Progenitor cell of endocrine pancreas (in vitro differentiated cells): ENCODE measurements at places on chromosomes 7 and 10. TPM values are rescaled to one million over a fixed set of nuclear protein-coding genes. Genes with fewer than 3 reads are reported as not detected.

The PNLIPRP1 gene
- not detected in 2 replicates for total RNA-seq

The NCF1 gene
- total RNA-seq: 0.58 TPM in 1 of 2 replicates, not detected in the other

The NACAD gene
- total RNA-seq: 10.1 and 11.7 TPM in 2 replicates

The MBL2 gene
- total RNA-seq: not detected in 2 replicates

The MMD2 gene
- not detected in 2 replicates for total RNA-seq

The NANOS1 gene
- 2.7 and 3.5 TPM in 2 replicates for total RNA-seq

The EBLN1 gene
- not detected in 2 replicates for total RNA-seq

The EVX1 gene
- total RNA-seq: not detected in 2 replicates

The ACTL6B gene
- 4.1 and 4.2 TPM in 2 replicates for total RNA-seq

The OPN1SW gene
- total RNA-seq: not detected in 2 replicates

The NPFFR1 gene
- total RNA-seq: not detected in 2 replicates

The CCDC7 gene
- total RNA-seq: 7.5 and 9.5 TPM in 2 replicates

The ADRB1 gene
- not detected in 2 replicates for total RNA-seq

The GAD2 gene
- total RNA-seq: 5.9 and 6.5 TPM in 2 replicates

The CTAGE15 gene
- total RNA-seq: 1.9 and 2.4 TPM in 2 replicates

The SLC16A12 gene
- 16.1 and 20.6 TPM in 2 replicates for total RNA-seq

The HEPACAM2 gene
- total RNA-seq: 27.4 and 31.7 TPM in 2 replicates

The PTPN20 gene
- total RNA-seq: 0.55 TPM in 1 of 2 replicates, not detected in the other

The PNLIP gene
- total RNA-seq: not detected in 2 replicates

The OPALIN gene
- not detected in 2 replicates for total RNA-seq

The C10orf71 gene
- not detected in 2 replicates for total RNA-seq

The KEL gene
- total RNA-seq: 1.7 and 1.9 TPM in 2 replicates

The AGAP5 gene
- 15.5 and 17.3 TPM in 2 replicates for total RNA-seq

The SUN3 gene
- not detected in 2 replicates for total RNA-seq

The BBS9 gene
- total RNA-seq: 22.8 and 25.5 TPM in 2 replicates

The GNAI1 gene
- 49.7 and 50.8 TPM in 2 replicates for total RNA-seq

The C10orf67 gene
- total RNA-seq: 0.38 TPM in 1 of 2 replicates, not detected in the other

The GPRIN2 gene
- total RNA-seq: 14.0 and 19.8 TPM in 2 replicates

The CYP2C8 gene
- 7.3 and 8.1 TPM in 2 replicates for total RNA-seq

The ARHGAP12 gene
- 41.8 and 43.5 TPM in 2 replicates for total RNA-seq

The HMX2 gene
- total RNA-seq: not detected in 2 replicates

The OR6B1 gene
- total RNA-seq: not detected in 2 replicates

The DYNC1I1 gene
- total RNA-seq: 1.6 and 2.6 TPM in 2 replicates

The STEAP2 gene
- 4.9 and 5.3 TPM in 2 replicates for total RNA-seq

The PPP1R3C gene
- 29.5 and 30.0 TPM in 2 replicates for total RNA-seq

The ZDHHC6 gene
- total RNA-seq: 46.8 and 47.9 TPM in 2 replicates

The GATA3 gene
- 2.7 and 4.6 TPM in 2 replicates for total RNA-seq

The PHKG1 gene
- 0.27 and 1.2 TPM in 2 replicates for total RNA-seq

The ARL3 gene
- 24.9 and 25.0 TPM in 2 replicates for total RNA-seq

The HPSE2 gene
- total RNA-seq: 0.10 TPM in 1 of 2 replicates, not detected in the other

The CASP7 gene
- total RNA-seq: 11.6 and 12.8 TPM in 2 replicates

The IDI1 gene
- 46.3 and 51.4 TPM in 2 replicates for total RNA-seq

The MYL10 gene
- total RNA-seq: not detected in 2 replicates

The DKK1 gene
- 2.5 and 4.7 TPM in 2 replicates for total RNA-seq

The SLC29A4 gene
- total RNA-seq: 108 and 120 TPM in 2 replicates

The FFAR4 gene
- 0.07 and 0.13 TPM in 2 replicates for total RNA-seq

The ACSL5 gene
- 0.22 and 0.33 TPM in 2 replicates for total RNA-seq

The DRGX gene
- not detected in 2 replicates for total RNA-seq

The AKR1C1 gene
- 4.8 and 6.6 TPM in 2 replicates for total RNA-seq

The POLL gene
- 49.3 and 55.9 TPM in 2 replicates for total RNA-seq

The STEAP4 gene
- not detected in 2 replicates for total RNA-seq

The PYROXD2 gene
- total RNA-seq: 13.3 and 15.8 TPM in 2 replicates

The PLAC9 gene
- total RNA-seq: 0.79 and 1.6 TPM in 2 replicates

The BHLHA15 gene
- 0.57 and 1.7 TPM in 2 replicates for total RNA-seq

The CXCL12 gene
- total RNA-seq: 4.2 and 4.6 TPM in 2 replicates

The ZPBP gene
- not detected in 2 replicates for total RNA-seq

The MRPL32 gene
- total RNA-seq: 49.9 and 51.3 TPM in 2 replicates

The HHEX gene
- total RNA-seq: 39.3 and 46.1 TPM in 2 replicates

The KBTBD2 gene
- 47.5 and 48.1 TPM in 2 replicates for total RNA-seq

The ARMC10 gene
- 38.8 and 43.7 TPM in 2 replicates for total RNA-seq
